Airway epithelial cell (primary cell): ENCODE measurements at places on chromosomes 3 and 15. TPM values are rescaled to one million over a fixed set of nuclear protein-coding genes. Genes with fewer than 3 reads are reported as not detected.

The LNP1 gene
- total RNA-seq = 2.6 and 3.1 TPM in 2 replicates

The ARPP21 gene
- not detected in 2 replicates for total RNA-seq

The PLSCR5 gene
- not detected in 2 replicates for total RNA-seq

The RASGRF1 gene
- not detected in 2 replicates for total RNA-seq

The CA12 gene
- total RNA-seq = 113 and 131 TPM in 2 replicates

The FBXW12 gene
- not detected in 2 replicates for total RNA-seq

The HAPLN3 gene
- 7.3 and 7.8 TPM in 2 replicates for total RNA-seq

The KNG1 gene
- total RNA-seq = not detected in 2 replicates

The ZNF662 gene
- total RNA-seq = 0.09 and 0.35 TPM in 2 replicates

The RTP1 gene
- not detected in 2 replicates for total RNA-seq

The LYZL4 gene
- total RNA-seq = not detected in 2 replicates

The GP9 gene
- total RNA-seq = not detected in 2 replicates

The ISLR2 gene
- total RNA-seq = not detected in 2 replicates

The BCHE gene
- 0.65 and 0.92 TPM in 2 replicates for total RNA-seq

The PCSK6 gene
- 7.8 and 12.5 TPM in 2 replicates for total RNA-seq

The PCOLCE2 gene
- total RNA-seq = 0.19 and 0.56 TPM in 2 replicates

The CHST13 gene
- not detected in 2 replicates for total RNA-seq

The RASGRP1 gene
- total RNA-seq = 0.85 and 1.2 TPM in 2 replicates

The ADAMTS7 gene
- 0.98 and 1.6 TPM in 2 replicates for total RNA-seq

The PDZRN3 gene
- total RNA-seq = 2.3 and 4.3 TPM in 2 replicates

The CHRFAM7A gene
- total RNA-seq = 0.23 and 1.1 TPM in 2 replicates

The GOLGA6L6 gene
- not detected in 2 replicates for total RNA-seq

The COL6A5 gene
- not detected in 2 replicates for total RNA-seq

The TRPM1 gene
- total RNA-seq = 0.07 TPM in 1 of 2 replicates, not detected in the other

The SHC4 gene
- 0.37 and 0.78 TPM in 2 replicates for total RNA-seq

The BUB1B gene
- 20.2 and 20.3 TPM in 2 replicates for total RNA-seq

The ZBTB47 gene
- total RNA-seq = 5.7 and 9.1 TPM in 2 replicates

The SCG3 gene
- total RNA-seq = not detected in 2 replicates

The VEPH1 gene
- total RNA-seq = under 0.01 and 0.49 TPM in 2 replicates

The RNF168 gene
- total RNA-seq = 13.2 TPM in 2 replicates

The LHFPL4 gene
- not detected in 2 replicates for total RNA-seq

The CCR3 gene
- total RNA-seq = not detected in 2 replicates

The FBXO40 gene
- total RNA-seq = not detected in 2 replicates

The RBP2 gene
- not detected in 2 replicates for total RNA-seq

The TLR9 gene
- total RNA-seq = 0.07 TPM in 1 of 2 replicates, not detected in the other

The PLD1 gene
- 15.0 and 23.3 TPM in 2 replicates for total RNA-seq

The HDC gene
- not detected in 2 replicates for total RNA-seq

The TMC3 gene
- total RNA-seq = not detected in 2 replicates

The GOLGA6A gene
- total RNA-seq = not detected in 2 replicates

The SEMA3G gene
- 0.21 and 0.79 TPM in 2 replicates for total RNA-seq

The NR2E3 gene
- total RNA-seq = not detected in 2 replicates

The BNC1 gene
- 47.4 and 74.7 TPM in 2 replicates for total RNA-seq

The TNFSF10 gene
- total RNA-seq = 30.9 and 37.7 TPM in 2 replicates

The COLQ gene
- total RNA-seq = 0.21 TPM in 1 of 2 replicates, not detected in the other

The IL17RD gene
- total RNA-seq = 4.0 and 6.1 TPM in 2 replicates

The CLDN1 gene
- total RNA-seq = 43.1 and 60.4 TPM in 2 replicates

The MKRN3 gene
- 0.07 and 0.14 TPM in 2 replicates for total RNA-seq

The C3orf62 gene
- 0.51 and 2.7 TPM in 2 replicates for total RNA-seq

The ACKR4 gene
- total RNA-seq = 0.19 TPM in 1 of 2 replicates, not detected in the other

The RETNLB gene
- total RNA-seq = not detected in 2 replicates

The PRR20G gene
- not detected in 2 replicates for total RNA-seq

The ENTPD3 gene
- total RNA-seq = 8.8 and 13.0 TPM in 2 replicates

The WDR76 gene
- total RNA-seq = 11.4 and 15.5 TPM in 2 replicates

The ANKRD34C gene
- total RNA-seq = not detected in 2 replicates

The SFMBT1 gene
- total RNA-seq = 3.5 and 5.6 TPM in 2 replicates

The LZTFL1 gene
- 4.1 and 5.0 TPM in 2 replicates for total RNA-seq

The TYRO3 gene
- 5.7 and 11.5 TPM in 2 replicates for total RNA-seq

The GOLGA8G gene
- total RNA-seq = not detected in 2 replicates

The CLDN18 gene
- not detected in 2 replicates for total RNA-seq
